ENCODE measurements at places on chromosomes 12 and 14. TPM values are rescaled to one million over a fixed set of nuclear protein-coding genes. Genes with fewer than 3 reads are reported as not detected.

- no peak for DNase-seq
Measured at GRCh38 chr14:68513838-68514607, 278.8 kb downstream of the ZFP36L1 start.

DNA sequence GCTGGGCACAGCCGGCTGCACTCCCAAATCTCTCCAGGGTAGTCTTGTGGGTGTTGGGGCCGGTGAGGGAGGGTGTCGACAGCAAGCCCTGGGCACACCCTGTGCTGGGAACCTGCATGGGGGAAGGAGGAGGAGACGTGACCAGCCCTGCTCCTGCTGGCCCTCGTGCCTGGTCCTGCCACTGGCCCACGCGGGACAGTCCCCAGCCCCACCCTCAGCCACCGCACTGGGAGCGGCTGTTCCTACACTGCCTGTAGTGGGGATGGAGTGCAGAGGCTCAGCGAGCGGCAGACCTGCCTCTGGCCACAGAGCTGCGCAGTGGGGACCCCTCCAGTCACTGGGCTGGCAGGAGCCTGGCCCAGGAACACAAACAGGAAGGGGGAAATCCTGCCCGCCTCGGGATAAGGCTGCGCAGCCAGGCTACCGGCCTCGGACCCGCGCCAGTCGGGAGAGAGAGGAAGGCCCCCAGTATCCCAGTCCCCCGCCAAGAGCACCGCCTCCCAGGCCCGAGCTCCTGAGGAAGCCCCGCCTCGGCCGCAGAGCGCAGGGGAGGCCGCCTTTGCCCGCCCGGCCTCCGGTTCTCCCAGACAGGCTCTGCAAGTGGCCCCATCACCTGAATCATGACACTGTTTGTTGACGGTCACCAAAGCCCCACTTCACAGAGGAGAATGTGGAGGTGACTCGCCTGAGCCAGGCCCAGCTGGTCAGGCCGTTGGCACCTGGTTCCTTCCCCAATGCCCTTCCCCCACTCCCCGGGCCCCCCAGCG is 10.6 kb downstream of the AHNAK2 start:
- DNase-seq = peak; percentile 80

DNA sequence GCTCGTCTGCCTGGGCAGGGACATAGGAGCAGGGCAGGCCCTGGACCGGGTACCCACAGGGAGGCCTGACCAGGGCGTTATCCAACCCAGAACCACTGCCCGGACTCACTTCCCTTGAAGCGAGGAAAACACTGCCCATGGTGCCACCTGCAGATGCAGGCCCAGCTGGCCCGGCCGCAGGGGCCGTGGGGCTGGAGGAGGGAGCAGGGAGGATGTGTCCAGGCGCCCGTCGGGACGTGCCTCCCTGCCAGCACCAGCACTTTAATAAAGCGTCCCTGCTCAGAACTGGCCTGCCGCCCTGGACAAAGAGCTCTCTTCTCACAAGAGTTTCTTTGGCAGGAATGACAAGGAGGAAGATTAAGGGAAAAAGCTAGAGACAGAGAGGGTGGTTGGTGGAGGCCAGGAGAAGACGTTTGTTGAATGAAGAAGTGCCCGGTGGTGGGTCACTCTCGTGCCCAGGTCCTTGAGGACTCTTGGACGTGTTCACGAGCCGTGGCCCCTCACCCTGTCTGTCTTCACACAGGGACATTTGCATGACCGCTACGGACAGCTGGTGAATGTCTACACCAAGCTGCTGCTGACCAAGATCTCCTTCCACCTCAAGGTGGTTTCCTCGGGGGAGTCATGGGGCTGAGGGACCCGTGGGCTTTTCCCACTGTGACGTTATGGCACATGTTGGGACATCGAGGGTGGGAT is 14.2 kb downstream of the HIP1R start:
- no peak for DNase-seq

DNA sequence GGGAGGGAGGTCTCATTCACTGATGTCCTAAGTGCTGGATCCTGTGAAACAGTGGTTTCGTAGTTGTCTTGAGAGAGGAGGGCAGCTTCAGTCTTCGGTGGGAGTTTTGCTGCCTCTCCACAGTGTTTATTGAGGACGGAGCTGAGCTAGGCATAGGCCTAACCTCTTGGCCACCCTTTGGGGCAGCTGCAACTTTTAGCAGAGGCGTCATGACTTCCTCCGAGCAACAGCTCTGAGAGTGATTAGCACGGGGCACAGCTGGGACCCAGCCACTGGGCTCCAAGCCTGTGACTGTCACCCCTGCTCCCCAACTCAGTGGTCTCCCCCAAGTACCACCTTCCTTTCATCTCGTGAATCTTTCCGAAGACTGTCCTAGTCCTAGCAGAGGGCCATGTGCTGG is 139.9 kb upstream of the NCOR2 start:
- DNase-seq = no peak

- DNase-seq = no peak
Measured at GRCh38 chr12:125065919-125066570, 810 bp downstream of the AACS start.

DNA sequence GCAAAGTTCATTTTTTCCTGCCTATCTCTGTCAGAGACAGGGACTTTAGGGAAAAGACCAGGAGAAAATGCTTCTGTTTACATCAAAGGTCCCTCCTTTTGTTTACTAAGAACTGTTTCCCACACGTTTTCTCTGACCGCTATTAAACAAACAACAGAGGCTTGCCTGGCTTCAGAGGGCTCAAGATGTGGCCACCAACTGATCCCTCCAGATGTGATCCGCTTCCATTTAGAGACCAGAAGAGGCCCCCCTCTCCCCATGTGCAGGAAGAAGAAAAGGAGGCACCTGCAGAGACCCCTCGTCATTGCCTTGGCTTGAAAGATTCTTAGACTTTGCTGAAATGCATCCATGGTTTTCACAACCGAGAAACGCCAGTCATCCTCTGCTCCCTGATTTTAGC is 217.9 kb upstream of the PWP1 start:
- DNase-seq = no peak

- no peak for DNase-seq
Measured at GRCh38 chr14:30016002-30016401, 88.4 kb upstream of the PRKD1 start.

GRCh38 chr12:108856170-108856427 is 1.3 kb downstream of the SSH1 start:
- DNase-seq = no peak

DNA sequence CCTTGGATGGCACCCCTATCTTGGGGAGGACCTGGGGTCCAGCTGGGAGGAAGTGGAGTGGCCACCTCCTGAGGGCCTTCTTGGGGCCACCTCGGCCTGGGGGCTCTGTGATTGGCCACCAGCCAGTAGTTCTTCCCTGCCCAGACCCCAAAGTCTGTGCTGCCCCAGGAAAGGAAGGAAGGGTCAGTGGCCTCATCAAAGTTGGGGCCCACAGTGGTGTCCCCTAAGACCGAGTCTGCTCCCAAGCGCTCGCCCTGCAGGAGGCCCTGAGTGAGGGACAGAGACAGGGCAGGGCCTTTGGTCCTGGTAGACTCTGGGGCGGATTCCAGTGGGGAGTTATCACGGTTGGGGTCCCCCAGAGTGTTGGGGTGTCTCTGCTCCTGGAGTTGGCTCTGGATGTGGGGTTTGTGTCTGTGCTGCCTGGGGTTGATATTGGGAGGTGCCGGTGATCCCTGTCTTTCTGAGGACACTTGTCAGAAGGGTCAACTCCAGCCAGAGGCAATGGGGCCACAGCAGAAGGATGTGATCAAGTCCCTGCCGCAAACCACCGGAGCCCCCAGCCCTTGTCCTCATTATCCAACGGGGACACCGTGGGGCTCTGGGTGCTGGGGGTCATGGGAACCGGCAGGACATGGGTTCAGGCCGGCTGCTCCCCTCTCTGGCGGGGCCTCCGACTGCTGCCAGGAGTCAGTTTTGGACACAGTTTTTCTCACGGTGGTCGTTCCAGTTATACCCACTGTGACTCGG is 364.3 kb downstream of the TMEM121 start:
- no peak for DNase-seq

DNA sequence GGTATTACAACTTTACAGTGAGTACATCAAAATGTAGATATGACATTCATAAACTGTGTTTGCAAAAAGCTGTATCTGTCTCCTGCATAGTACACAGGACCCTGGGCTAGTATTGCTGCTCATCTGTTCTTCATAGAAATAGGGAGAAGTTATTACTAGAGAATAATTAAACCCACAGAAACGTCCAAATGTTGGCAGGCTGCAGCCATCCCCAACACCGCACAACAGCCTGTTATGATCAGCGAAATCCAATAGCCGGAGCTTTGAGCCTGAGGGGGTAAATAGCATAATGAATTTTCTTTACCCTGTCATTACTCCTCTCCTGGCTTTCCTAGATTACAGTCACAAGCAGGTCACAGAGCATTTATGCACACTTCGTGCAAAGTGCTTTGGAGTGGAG is 178.0 kb downstream of the DACT1 start:
- no peak for DNase-seq

DNA sequence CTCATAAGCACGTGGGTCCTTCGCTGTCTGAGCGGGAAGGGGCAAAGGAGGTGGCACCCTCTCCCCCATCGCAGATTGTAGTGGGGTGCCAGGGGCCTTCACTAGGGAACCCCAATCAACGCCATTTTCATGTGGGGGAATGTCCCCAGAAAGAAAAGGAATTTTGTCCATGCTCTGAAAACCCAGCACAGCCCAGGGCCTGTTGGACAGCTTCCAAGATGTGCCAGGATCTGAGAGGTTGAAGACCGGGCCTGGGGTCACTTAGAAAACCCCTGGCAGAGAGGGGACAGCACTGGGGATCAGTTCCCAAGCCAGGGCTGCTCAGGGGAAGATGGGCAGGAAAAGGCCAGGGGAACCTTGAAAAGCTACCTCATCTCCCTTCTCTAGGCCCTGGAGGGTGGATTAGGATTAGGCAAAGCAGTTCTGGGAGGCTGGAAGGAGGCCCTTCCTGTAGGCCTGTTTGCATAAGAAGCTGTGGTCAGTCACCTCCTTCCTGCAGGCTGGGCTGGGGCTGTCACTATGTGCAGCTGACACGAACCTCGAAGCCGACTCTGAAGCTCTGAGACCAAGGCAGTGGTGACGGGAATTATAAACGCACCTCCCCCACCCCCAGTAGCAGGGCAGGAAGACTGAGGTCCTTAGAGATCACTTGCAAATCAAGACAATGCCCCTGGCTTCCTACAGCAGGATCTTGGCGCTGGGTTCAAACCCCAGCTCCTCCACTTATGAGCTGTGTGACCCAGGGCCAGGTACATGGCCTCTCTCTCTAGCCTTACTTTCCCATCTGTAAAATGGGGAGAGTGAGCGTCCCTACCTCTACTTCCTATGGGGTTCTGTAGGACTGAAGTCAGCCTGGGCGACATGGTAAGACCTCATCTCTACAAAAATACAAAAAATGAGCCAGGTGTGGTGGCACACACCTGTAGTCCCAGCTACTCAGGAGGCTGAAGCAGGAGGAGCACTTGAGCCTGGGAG is 29.0 kb downstream of the TESC start:
- no peak for DNase-seq

GRCh38 chr14:90611936-90612335 is 204.3 kb downstream of the TTC7B start:
- no peak for DNase-seq

GRCh38 chr12:30967026-30967425 is 40.5 kb downstream of the TSPAN11 start:
- no peak for DNase-seq

GRCh38 chr14:86826661-86827060 is 1166.3 kb downstream of the GALC start:
- no peak for DNase-seq

GRCh38 chr14:104299993-104300761 is 161.8 kb downstream of the KIF26A start:
- DNase-seq = no peak

DNA sequence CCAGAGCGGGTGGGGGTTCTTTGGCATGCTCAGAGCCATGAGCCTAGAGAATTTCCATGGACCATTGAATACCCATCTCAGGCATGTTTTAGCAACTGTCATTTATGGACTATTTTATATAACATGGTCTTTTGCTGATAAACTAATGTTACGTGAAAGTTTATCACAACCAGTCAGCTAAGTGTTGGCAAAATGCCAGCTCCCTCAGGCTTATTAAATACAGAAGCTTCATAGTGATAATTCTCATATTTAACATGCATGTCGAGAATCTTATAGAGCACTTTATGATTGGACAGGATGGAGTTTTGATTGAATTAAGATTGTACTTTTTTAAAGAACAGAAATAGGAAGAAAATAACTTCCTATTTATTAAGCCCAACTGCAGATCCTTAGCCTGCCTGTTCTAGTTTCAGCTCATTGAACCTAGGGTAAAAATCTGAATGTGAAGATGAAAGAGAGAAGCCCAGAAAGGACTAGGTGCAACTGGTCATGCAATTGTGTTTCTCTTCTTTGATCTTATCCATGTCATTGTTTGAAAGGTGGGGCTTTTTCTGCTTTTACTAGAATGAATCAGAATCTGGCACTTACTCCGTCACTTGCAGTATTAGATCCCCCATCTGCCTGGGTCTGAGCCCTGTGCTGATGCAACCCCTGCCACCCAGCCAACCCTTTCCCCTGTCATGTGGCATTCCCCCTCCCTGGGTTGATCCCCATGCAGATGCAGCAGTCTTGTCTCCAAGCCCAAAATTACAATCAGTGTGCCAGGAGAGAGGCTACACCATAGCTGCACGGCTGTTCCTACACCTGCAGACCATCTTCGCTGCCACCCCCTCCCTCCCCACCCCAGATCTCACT is 134.6 kb upstream of the EVL start:
- DNase-seq = peak; percentile 76

- no peak for DNase-seq
Measured at GRCh38 chr12:12086362-12086761, 15.6 kb downstream of the BCL2L14 start.

DNA sequence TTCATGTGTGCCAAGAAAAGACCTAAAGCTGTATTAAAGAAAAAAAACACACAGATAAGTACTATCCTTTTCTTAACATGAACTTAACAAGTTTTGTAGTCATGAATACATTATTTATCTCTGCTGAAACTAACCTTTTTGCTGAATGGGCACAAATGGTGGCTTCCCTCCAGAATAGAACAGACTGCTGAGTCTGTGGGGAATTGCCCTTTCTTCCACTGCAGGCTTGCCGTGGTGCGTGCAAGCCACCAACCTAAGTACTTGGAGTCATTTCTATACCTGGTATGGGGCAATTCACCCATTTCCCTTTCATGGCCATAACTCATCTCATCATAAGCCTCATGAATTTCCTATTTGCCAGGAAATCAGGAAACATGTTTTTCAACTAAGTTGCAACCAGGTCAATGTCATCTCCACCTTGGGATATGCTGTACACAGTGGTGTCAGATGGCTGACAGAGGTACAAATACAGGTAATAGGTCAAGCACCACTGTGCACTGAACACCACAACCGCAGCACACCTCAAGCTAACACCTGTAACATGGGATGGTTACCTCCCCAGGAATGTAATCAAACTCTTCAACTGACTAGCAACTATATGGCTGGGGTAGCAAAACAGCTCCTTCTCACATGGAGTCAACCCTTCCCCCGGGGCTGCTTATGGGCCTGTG is 49.9 kb downstream of the CATSPERB start:
- DNase-seq = no peak

- peak; percentile 43 for DNase-seq
Measured at GRCh38 chr12:12999271-12999958, 650 bp downstream of the HEBP1 start.

GRCh38 chr14:73221945-73222344 is 15.4 kb upstream of the PAPLN start:
- no peak for DNase-seq

Gene OR5AU1
- 0.17 TPM for total RNA-seq

Gene OR4L1
- total RNA-seq = not detected

Gene PRIMA1
- total RNA-seq = 9.0 TPM

Gene CBLN3
- total RNA-seq = 1.4 TPM

Gene DGKA
- total RNA-seq = 161 TPM

Gene DDX55
- 15.7 TPM for total RNA-seq

Gene IAPP
- total RNA-seq = not detected

Gene KRT74
- 0.30 TPM for total RNA-seq
